Stimulated activated CD8-positive, alpha-beta memory T cell treated with anti-CD3 and anti-CD28 coated beads, Interleukin-4, amount 100 ng/mL, for 4 hours (primary cell): ENCODE measurements at places on chromosomes 3 and 15.

GRCh38 chr15:85412066-85412465, 31.7 kb downstream of the AKAP13 start:
- DNase-seq, result no peak

DNA sequence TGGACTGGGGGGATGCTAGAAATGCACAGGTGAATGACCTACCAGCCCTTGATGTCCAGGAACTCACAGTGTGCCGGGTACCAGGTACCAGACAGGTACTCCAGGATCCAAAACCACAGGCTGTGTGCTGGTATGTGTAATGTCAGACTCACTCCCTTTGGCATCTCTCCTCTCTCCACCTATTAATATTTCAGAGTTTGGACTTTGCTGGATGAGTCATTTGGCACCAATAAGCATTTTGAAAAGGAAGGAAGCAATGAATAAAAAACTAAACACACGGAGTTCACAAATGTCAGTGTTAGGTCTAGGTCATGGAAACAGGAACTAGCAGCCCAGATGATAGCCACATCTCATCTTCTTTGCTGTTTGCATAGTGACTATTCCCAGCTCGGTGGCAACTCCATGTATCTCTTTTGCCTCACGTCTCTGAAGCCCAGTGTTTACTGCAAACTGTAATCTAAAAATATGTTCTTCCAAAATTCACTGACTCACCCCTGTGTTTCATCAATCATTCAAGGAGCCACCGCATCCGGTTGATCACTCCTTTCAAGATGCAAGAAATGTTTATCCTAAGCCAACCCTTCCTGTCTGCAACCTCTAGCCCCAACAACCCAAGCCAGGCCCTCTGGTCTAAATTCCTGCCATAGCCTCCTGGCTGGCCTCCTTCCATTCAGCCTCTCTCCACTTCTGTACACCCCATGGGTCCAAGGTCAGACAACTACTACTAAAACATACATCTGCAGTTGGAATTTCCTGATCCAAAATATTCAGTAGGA, 8.4 kb downstream of the ITGB5 start:
- no peak for DNase-seq

GRCh38 chr3:194034346-194035336, 101.3 kb upstream of the HES1 start:
- no peak for DNase-seq

DNA sequence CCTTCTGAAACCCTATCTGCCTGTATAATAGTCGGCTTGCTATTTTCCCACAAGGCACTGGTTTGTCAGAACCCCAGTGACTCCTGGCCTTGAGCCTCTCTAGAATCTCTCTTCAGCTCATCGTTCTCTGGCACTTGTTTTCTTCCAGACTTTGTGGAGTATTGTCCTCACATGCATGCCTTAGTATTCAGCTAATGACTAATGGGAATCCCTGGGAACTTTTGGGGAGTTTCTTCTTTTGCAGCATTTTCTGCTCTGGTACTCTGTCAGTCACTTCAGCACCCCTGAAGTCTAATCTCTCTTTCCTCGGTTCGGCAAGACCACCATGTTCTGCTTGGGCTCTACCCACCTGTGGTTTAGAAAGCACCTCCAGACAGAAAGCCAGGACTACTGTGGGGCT, 35.8 kb upstream of the THRB start:
- no peak for DNase-seq

DNA sequence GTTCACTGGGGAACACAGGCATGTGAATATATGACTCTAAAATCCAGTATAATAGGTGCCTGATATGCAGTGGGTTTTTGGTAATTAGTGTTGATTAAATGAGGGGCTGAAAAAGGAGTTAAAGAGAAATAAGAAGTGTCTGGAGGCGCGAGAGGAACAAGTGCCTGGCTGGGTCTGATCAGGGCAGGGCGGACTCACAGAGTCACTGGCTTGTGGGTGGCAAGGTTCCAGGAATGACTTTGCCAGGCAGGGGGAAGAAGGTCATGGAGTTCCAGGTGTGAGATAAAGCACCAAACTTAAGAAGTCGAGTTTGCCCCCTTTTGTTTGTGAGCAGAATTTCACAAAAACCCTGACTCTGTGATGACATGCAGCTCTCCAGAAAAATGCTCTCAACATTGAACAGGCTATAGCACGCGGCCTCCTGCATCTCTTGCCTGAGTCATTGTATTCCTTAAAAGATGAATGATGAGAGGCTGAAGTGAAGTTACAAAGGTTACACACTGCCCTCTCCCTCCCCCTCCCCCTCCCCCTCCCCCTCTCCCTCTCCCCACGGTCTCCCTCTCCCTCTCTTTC, 63.0 kb upstream of the LMCD1 start:
- DNase-seq, result no peak

GRCh38 chr3:45874677-45875346, 11.5 kb upstream of the CCR9 start:
- DNase-seq, result no peak

DNA sequence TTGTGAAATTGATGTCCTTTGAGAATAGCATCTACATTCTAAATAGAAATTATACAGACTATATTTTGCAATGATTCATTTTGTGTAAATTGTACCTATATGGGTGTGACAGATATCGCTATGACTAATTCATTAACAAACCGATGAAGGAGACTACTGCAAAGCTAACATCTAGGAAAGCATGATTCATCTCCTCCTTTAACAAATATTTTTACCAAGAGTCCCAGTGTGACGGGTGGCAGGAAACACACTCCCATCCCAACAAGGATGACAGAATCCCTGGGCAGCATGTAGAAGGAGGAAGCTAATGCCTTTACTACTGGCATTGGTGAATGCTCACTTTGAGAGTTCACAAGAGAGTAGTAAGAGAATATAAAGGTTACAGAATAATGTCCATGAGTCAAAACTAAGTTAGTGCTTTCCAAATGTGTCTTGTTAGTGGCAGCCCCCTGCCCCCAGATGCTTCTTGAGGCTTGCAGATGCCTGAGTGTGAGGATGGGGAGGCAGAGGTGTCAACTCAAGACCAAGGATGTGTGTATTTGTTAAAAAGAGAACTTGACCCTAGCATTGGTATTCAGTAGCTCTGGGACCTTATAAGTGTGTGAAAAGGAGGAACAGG, 180.6 kb downstream of the FMN1 start:
- DNase-seq, result no peak

DNA sequence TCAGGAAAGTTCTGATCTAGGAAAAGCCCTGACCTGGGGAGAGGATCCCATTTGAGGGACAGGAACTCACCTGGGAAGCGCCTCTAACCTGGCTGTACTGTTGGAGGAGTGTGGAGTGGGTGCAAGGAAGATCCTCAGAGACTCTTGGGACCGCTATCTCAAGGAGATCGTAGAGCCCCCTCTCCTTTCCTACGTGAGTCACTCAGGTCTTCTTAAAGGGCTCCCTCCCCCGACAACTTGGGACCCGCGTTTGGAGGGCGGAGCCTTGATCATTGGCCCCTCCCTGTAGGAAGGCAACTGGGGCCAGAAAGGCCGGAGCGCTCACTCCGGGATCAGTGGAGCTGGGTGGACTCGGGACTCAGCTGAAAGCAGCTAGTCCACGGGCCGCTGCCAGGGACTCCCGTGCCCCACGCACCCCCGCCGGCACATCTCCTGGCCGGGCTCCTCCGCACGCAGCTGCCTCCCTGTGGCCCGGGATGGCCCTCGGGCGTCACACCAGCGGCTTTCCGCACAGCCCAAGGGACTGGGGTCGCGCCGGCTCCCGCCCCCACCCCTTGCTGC, 520 bp downstream of the SLC26A6 start:
- peak; percentile 42 for DNase-seq

GRCh38 chr15:77568973-77569728, 63.6 kb downstream of the LINGO1 start:
- DNase-seq, result no peak

DNA sequence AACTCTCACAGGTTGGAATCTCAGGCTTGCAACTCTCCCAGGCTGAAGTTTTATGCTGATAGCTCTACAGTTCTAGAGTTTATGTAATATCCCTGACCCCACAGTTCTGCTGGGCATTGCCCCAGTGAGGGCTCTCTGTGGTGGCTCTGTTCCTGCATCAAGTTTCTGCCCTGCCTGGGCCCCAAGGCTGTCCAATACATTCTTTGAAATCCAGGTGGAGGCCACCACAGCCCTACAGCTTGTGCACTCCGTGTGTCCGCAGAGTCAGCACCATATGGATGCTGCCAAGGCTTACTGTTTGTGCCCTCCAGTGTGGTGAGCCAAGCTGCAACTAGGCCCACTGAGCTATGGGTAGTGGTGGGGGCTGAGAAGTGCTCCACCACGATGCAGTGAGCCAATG, 1141.2 kb upstream of the EPHA6 start:
- DNase-seq, result no peak

- DNase-seq, result no peak
Measured at GRCh38 chr3:142990721-142991120, 10.6 kb upstream of the U2SURP start.

DNA sequence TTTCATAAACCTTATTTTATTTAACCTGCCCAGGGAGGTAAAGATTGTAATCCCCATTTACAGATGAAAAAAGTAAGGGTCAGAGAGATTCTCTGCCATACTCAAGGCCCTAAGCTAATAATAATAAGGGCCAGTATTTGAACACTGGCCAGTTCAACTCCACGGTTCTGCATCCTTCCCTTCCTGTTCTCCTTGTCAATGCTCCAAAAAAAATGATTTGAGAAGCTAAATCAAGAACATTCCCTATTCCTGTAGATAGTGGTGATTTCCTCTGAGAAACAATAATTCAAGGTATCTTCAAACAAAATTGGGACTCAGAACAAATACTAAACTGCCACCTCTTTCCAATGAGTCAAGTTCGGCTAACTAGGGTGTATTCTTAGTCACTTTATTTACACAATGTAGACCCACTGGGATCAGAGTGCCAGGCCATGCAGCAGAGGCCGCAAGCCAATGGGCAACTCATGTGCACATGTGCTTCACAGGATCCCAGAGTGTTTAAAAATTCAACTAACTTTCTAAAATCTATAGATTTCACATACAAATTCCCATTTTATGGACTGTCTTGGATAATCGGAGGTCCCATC, 459.6 kb upstream of the WNT5A start:
- DNase-seq, result no peak

GRCh38 chr3:161941891-161942290, 445.3 kb downstream of the OTOL1 start:
- DNase-seq, result no peak

DNA sequence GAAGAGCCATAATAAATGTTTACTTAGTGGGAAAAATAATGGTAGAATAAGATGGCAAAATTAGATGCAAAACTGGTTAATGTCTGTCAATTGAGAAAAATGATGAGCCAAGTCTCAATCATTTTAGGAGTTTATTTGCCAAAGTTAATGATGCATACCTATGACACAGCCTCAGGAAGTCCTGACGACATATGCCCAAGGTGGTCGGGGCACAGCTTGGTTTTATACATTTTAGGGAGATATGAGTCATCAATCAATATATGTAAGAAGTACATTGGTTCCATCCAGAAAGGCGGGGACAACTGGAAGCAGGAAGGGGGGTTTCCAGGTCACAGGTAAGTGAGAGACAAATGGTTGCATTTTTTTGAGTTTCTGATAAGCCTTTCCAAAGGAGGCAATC, 31.5 kb downstream of the CLEC3B start:
- no peak for DNase-seq

GRCh38 chr15:60858511-60859070, 370.5 kb downstream of the RORA start:
- no peak for DNase-seq

GRCh38 chr3:157981819-157982218, 124.4 kb downstream of the SHOX2 start:
- no peak for DNase-seq

- no peak for DNase-seq
Measured at GRCh38 chr3:134020135-134020680, 9.5 kb downstream of the SLCO2A1 start.

DNA sequence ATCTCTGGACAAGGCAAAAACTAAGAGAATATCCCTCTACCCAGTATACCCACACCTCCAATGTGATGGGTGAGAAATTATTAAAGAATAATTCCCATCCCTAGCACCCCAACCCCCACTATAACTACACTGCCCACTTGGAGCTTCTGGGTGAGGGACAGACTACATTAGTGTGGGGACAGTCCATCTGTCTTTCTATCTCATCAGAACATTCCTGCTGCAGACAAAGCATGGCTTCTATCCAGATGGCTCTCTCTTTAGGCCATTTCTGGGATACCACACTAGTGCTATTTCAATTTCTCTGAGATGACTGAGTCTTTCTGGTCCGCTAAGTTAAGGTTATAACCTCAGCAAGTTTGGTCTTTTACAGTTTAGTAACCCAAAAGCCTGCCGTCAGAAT, 6.6 kb downstream of the CSNK1G1 start:
- DNase-seq, result no peak

DNA sequence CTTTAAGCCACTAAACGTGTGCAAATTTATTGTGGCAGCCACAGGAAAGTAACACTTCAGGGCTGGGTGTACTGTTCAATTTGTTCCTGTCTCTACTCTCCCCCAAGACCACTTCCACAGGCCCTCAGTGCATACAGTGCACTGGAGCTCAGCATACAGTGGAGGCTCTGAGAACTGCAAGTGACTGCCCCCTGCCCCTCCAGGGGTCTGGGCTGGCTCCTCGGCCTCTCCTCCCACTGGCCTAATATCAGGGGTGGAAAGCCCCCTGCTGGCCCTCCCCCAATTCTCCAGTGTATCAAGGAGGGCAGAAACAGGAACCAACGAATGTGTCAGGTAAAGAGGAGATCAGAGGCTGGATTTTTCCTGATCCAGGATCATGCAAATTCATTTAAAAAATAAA, 19.9 kb upstream of the HEG1 start:
- no peak for DNase-seq

DNA sequence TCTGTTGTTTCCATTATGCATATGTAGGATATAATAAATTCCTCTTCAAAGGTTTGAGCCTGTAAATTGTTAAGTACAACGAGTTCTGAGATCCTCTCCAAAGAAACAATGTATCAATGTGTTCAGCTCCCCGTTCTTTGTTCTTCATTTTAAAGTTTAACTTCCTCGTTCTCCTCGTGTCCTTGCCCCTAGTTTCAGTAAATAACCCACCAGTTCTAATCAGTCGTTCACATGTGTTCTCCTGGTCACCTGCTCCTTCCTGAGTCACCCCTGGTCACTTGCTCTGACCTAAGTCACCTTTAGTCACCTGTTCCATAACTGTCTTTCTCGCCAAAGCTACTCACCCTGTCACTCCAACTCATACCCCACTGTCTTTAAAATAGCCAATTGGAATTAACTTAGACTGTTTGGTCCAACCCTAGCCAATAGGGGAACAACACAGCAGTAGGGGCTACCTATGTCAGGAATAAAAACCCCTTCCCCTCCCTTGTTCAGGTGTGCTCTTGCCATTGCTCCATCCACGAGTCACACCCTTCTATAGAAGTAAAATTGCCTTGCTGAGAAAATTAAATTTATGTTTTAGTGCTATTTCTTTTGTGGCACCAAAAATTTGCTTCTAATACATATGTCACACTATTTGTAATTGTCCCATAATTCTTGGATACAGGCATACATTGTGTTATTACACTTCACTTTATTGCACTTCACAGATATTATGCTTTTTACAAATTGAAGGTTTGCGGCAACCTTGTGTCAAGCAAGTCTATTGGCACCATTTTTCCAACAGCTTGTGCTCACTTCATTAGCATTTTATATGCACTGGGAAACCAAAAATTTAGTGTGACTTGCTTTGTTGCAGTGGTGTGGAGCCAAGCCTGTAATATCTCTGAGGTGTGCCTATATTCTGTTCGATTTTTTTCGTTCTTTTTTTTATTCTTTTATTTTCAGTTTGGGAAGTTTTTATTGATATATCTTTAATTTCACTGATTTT, 15.3 kb upstream of the MCF2L2 start:
- DNase-seq, result no peak
